ENCODE measurements at places on chromosomes 11 and 22.
A peak's percentile ranks its signal among the peaks of the same experiment; 100 is the strongest.

GRCh38 chr11:104291646-104292045 lies 127.7 kb upstream of the PDGFD start:
- DNase-seq = no peak

GRCh38 chr22:49550766-49551362 lies 276.8 kb downstream of the BRD1 start:
- DNase-seq = no peak

- no peak for DNase-seq
These were observed 123.1 kb downstream of the ARHGAP42 start for GRCh38 chr11:100810146-100810545.

- no peak for DNase-seq
These were observed 2.4 kb downstream of the VPS26B start for GRCh38 chr11:134226806-134227325.

- DNase-seq = no peak
These were observed 56.4 kb downstream of the CEP164 start for GRCh38 chr11:117384045-117384444.

- no peak for DNase-seq
These were observed 315.1 kb upstream of the API5 start for GRCh38 chr11:42996421-42997307.

GRCh38 chr11:45384711-45385241 lies 98.6 kb upstream of the SYT13 start:
- no peak for DNase-seq

- no peak for DNase-seq
These were observed 10.9 kb downstream of the FADS3 start for GRCh38 chr11:61880454-61880853.

GRCh38 chr11:25734591-25735211 lies 597.2 kb upstream of the ANO3 start:
- no peak for DNase-seq

GRCh38 chr11:133999355-133999754 lies 42.6 kb upstream of the IGSF9B start:
- DNase-seq = no peak

DNA sequence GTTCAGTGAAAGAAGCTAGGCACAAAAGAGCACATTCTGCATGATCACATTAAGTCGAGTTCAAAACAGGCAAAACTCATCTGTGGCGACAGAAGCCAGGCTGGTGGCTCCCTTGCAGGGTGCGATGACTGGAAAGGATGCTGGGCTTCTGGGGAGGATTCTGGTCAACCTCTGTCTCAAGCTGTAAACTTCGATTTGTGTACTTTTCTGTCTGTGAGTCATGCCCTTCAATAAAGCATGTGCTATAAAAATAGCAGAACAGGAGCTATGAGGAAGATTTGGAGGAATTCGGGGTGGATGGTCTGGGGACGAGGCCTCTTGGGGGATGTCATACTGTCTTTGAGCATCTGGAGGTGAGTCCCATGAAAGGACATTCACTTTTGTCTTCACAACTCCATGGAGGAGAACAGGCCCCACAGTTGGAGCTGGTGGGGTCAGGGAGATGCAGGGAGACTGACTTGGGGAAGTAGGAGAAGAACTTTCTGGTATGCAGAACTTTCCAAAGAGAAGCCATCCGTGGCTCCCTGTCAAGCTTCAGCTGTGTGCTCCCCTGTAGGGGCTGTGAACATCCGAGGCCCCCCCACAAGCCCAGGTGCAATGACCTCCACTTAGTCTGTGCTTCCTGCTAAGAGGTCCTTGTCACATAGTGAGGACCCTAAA lies 77.8 kb upstream of the LINC01488 start:
- no peak for DNase-seq

GRCh38 chr11:128205796-128206195 lies 381.6 kb downstream of the ETS1 start:
- no peak for DNase-seq

- DNase-seq = no peak
These were observed 57.2 kb downstream of the CABIN1 start for GRCh38 chr22:24068377-24068680.

DNA sequence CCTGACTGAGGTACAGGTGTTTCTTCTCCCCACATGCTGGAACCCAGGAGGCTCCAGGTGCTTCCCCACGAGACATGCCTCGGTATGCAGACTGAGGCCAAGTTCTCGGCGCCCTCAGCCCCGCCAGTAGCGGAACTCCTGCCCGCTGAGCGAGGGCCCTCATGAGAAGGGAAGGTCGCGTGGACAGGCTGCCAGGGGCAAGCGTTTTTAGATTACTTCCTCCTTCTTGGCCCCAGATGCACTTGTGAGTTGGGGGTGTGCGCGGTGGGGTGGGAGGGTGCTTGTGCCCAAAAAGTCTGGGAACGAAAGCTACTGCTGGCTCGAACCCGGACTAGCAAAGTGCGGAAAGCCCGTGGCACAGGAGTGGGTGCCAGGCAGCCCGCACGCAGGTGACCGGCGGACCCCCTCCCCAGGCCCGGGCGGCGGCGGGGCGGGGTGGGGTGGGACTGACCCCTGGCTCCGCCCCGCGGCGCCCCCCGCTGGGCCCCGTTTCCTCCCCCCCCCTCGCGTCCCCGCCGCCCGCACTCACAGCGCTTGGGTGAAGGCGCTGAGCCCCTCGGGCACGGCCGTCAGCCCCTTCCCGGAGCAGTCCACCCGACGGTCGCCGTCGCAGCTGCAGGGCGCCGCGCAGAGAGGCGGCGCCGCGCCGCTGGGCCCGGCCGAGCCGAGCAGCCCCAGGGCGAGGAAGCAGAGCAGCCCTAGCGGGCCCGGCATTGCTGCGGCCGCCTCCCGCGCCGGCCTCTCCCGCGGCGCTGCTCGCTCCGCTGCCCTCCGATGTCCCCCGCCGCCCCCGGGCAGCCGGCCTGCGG lies 797 bp downstream of the LGR4 start:
- DNase-seq = peak; percentile 67

- DNase-seq = no peak
These were observed 12.1 kb upstream of the SPTBN2 start for GRCh38 chr11:66741153-66741552.

DNA sequence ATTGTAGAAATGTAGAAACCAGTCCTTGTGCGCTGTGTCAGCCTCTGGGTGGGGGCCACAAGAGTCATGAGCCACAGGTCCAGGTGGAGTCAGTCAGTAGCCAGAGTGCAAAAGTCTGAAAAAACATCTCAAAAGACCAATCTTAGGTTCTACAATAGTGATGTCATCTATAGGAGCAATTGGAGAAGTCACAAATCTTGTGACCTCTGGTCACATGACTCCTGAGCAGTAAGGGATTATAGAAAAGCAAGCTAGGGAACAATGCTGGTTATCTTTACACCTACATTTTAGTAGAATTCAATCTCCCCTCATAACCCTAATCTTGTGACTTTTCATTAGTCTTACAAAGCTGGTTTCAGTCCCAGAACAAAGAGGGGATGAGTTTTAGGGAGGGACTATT lies 82.7 kb downstream of the CCDC83 start:
- DNase-seq = no peak

GRCh38 chr22:17366830-17367229 lies 2.4 kb upstream of the CECR2 start:
- DNase-seq = peak; percentile 49

DNA sequence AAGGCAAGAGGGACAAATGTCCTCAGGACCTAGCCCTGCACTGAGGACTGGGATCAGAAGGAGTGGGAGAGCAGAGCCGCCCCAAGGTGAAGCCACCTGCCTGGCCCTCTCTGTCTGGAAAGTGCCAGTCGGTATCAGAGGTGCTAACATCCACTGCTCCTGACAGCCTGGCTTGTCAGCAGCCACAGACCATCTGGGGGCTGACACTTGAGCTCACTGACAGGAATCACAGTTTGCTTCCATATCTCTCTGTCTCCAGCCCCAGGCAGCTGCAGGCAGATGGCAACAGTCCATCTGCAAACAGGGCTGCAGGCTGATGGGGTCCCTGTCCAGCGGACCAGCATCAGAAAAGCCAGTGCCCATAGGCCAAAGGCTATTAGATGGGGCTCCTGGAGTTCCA lies 5.5 kb downstream of the OPCML start:
- DNase-seq = no peak

- no peak for DNase-seq
These were observed 1106.8 kb upstream of the RAG2 start for GRCh38 chr11:37704791-37705190.

DNA sequence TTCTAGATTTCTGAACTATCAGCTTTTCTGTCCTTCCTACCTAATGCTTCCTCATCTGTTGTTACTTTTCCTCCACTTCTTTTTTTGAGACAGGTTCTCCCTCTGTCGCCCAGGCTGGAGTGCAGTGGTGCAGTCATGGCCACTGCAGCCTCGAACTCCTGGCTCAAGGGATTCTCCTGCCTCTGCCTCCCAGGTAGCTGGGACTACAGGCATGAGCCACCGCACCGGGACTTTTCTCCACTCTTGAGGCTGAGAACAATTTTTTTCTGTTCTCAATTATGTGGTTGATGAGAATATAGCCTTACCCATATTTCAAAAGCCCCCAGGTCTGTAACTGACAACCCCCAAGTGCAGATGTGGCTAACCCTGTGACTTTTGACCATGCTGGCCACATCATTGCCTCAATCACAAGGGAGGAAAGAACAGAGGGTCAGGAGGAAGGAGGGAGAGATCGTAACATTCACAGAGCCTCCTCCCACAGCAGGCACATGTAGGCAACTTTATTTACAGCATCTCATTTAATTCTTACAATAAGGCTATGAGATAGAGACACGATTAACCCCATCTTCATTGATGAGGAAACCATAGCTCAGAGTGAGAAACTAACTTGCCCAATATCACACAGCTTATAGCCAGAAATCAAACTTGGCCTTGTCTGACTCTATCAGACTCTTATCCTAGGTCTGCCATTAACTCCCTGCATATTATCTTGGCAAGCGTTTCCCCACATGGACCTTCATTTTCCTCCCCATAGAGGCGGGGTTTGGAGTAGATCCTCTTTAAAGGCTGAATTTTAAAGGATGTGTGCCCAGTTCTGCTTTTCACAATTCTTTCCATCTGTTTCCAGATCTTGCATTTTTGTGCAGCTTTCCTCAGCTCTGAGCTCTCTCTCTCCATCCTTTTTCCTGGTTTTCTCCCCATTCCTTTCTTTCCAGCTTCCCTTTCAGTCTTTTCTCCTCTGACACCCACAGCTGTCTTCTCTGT lies 9.6 kb downstream of the POU2F3 start:
- no peak for DNase-seq

DNA sequence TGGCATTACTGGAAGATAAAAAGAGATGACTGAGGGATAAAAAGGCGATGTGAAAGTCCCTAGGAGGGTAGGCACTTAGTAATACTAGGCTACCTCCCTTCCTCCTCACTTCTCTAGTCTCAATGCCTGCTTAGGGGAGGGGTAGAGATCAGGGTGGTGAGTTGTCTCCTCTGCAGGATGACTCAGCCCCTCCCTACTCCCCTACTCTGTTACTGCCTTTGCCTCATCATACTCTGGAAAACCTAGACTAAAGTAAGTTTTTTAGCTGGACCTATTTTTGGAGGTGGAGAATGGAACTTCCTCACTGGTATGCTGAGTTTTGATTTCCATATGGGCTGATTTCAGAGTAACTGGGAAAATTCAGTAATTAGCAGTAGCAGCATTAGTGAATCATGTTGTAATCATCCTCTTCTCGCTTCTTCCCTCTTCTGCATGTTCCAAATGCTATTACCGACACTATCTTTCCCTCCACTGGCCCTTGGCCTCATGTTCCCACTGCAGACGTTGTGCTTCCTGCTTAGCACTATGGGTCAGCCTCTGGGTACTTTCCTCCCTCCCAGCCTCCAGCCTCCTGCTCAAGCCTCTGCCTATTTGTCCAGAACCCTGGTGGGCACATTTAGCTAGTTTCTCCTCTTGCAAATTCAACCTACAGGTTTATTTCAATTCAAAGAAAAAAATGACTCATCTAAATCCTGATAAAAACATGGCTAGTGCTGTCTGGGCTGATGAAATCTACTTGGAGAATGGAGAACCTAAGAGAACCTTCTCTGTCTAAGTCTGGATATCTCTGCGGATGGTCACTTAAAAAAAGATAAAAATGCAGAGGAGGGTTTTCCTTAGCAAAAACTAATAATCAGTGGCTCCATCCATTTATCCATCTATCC lies 281.7 kb downstream of the ST3GAL4 start:
- no peak for DNase-seq

DNA sequence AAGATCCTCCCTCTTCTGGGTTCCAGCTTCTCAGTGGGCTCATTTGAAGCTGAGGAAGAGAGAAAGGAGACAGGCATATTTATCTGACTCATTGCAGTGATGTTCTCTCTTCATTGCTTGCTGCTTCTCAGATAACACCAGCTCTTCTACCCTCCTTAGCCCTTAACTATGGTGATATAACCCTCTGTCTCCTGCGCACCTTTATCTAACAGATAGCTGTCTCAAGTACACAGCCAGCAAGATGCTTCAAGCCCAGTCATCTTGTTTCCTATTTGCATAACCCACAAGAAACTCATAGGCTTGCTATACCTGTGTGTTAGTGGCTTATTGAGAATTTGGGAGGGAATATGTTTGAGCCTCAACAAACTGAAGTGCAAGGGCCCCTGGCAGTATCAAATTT lies 12.6 kb downstream of the PRSS23 start:
- no peak for DNase-seq

DNA sequence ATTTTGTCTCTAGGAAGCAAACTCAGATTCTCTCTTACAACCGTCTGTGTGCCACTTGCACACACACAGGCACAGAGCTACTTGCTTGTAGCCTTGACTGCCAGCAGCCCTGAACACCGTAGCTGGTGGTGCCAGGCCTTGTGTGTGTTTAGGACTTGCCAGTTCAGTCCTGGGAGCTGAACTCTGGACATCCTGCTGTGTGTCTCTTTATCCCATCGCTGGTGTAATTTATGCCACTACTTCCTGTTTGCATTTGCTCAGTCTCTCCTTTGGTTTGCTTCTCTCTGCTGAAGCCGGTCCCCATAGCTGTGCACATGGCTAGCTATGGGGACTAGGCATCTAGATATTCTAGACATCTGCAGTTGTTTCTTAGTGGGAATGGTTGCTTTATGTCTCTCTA lies 24.0 kb downstream of the MARK2 start:
- no peak for DNase-seq

DNA sequence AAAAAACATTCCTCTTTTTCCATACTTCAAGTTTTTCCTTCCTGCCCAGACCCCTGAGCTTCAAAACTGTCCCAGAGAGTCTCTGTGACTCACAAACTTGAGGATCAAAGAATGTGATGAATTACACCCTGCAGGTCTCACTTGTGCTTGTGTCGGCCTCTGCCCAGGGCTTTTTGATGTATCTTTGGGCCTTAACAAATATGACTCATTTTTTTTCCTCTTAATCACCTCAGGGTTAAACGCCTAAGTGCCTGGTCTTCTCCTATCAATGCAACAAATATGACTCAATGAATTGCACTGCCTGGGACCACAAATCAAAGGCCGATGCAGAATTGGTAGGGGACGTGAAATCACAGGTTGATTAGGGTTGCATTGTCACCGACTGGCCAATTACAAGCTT lies 267.7 kb downstream of the LARGE1 start:
- no peak for DNase-seq

Measured in left hindlimb (tissue), 1 donor.